D341Med (cell line): ENCODE measurements at places on chromosomes 11 and 22.

DNA sequence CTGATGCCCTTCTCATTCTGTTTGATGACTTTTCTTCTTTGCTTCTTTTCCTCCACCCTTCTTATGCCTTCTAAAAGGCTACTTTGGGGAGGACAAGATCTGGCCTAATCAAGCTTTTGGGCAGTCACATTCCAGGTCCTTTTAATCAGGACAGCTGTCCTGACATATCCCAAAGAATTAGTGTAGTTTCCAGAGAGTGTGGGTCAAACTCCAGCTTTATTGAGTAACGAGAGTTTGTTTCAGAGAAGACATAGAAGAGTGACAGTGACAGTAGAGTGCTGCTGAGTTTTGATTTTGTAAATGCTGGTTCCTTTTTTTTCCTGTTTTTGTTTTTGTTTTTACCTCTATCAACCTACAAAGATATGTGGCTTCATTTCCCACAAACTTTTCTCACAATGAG lies 158.4 kb upstream of the SESN3 start:
- no peak for DNase-seq

GRCh38 chr11:82986446-82986845 lies 84.9 kb downstream of the DDIAS start:
- DNase-seq = no peak

- no peak for DNase-seq
These were observed 243.7 kb downstream of the KIRREL3 start for GRCh38 chr11:126756855-126757254.

GRCh38 chr22:29037340-29037932 lies 24.2 kb downstream of the C22orf31 start:
- no peak for DNase-seq

- DNase-seq = no peak
These were observed 25.4 kb downstream of the THOC5 start for GRCh38 chr22:29528144-29528543.

DNA sequence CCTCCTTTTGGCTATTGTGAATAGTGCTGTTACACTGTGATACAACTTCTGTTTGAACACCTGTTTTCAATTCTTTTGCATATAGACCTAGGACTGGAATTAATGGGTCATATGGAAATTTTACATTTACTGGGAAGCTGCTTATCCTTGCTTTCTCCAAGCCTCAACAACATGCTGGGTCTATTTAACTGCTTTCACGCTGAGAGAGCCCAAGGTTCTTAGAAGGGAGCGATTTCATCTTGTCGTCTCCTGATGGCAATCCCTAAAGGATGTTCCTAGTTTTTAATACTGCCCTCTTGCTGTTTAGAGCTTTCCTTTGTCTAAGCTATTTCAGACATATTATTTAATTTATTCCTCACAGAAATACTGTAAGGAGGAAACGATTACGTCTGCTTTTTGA lies 15.5 kb downstream of the IRAG1 start:
- DNase-seq = no peak

DNA sequence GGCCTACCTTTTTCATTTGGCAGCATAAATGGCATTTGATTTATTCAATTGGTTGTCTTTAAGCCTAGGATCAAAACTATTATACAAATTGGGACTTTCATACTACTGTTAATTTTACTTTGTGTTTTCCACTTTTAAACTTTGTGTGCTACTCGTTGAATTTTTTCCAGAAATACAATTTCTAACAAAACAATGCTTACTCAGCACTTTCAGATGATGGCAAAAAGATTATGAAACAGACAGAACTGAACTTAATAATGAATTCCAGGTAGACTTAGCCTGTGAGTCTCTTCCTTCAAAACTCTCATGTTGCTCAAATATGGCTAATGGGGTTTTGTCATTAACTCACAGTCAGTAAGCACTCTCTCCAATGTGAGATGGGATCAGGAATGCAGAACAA lies 26.3 kb downstream of the OR5T2 start:
- DNase-seq = no peak
